ENCODE measurements at places on chromosomes 16 and 17.

DNA sequence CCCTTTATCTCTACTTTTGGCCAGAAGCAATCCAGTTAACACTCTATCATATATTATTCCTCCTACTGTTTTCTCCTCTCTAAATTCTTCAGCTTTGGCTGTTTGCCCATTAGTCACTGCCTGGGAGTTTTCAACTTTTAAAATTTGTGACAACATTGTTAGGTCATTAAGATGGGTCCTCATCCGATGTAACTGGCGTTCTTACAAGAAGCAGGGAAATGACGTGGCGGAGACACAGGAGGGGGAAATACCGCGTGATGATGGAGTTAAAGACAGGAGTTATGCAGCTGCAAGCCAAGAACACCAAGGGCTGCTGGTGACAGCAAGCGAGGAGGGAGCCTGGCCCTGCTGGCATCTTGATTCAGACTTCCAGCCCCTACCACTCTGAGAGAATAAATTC, 34.8 kb upstream of the CPHXL start:
- no peak for DNase-seq

- DNase-seq: peak; percentile 74
These were observed at the start of gene TEFM for GRCh38 chr17:30906101-30906911. Gene TEFM (minus strand): TSS chr17:30906238. CDS start chr17:30906198, 40 bp downstream.

DNA sequence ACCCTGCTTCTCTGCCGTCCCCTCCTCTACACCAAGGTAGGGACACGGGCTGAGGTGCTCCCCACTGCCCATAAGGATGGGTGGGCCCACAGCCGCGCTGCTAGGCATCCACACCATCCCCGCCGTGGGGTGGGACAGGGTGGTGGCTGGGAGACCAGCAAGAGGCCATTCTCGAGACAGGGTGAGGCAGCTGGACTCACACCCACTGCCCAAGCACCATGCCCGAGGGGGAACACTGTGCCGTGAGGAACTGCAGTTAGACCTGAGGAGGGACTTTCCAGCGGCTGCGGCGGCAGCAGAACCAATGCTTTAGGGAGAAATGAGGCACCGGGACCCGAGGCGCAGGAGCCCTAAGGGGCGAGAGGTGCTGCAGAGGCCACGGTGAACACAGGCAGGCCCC, 13.3 kb downstream of the PKD1 start:
- DNase-seq: no peak

DNA sequence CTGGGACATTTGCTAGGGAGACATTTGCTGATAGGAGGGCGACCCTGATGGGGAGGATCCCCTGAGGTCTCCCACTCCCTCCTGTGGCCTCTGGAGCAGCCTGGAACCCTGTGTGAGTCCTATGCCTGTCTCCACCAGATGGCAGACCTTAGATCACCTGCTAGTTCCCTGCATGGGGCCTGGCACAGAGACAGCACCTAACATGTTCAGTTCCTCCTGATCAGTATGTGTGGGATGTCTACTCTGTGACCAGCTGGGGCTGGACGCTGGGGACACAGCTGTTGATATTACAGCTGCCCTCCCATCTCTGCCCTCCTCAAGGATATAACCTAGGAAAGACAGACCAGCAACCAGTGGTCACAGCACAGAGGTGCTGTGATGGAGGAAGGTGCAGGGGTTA, 1.1 kb upstream of the ADCY7 start:
- no peak for DNase-seq

DNA sequence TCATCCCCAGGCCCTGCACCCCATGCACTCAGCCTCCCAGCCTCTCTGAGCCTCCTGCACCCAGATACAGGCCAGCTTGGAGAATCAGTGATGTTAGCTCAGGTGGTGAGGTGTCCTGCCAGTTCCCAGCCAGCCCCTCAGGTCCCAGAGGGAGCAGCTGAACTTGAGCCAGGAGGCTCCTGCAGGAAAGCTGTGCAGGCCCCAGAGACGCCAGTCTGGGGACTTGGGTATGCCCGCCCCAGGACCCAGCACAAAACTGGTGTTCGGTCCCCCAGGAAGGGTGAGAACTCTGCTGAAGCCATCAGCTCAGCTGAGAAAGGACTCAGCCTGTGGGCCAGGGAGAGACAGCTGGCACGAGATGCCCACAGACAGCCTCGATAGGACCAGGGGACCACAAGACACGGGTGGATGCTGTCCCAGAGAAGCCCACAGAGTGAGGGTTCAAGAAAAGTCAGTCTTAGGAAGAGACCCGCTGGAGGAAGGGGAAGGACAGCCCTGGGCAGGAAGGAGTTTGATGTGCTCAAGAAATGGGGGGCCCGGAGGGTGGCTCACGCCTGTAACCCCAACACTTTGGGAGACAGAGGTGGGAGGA, 11.0 kb downstream of the ENDOV start:
- DNase-seq: no peak

DNA sequence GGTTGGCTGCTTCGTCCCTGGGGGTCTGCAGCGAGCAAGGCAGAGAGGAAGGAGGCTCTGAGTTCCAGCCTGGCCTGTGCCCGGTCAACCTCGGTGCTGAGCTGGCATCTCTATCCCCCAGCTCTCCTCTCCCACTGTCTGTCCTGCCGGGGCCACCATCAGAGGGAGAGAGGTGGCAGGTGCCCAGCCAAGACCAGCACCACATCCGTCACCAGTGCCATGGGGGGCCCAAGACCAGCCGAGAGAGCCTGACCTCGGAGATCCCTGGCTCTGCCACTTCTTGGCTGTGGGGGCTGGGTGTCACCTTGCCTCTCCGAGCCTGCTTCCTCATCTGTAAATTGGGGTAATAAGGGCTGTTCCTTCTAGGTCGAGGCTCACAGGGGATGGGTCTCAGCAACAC, 560 bp upstream of the P2RX1 start:
- DNase-seq: no peak

DNA sequence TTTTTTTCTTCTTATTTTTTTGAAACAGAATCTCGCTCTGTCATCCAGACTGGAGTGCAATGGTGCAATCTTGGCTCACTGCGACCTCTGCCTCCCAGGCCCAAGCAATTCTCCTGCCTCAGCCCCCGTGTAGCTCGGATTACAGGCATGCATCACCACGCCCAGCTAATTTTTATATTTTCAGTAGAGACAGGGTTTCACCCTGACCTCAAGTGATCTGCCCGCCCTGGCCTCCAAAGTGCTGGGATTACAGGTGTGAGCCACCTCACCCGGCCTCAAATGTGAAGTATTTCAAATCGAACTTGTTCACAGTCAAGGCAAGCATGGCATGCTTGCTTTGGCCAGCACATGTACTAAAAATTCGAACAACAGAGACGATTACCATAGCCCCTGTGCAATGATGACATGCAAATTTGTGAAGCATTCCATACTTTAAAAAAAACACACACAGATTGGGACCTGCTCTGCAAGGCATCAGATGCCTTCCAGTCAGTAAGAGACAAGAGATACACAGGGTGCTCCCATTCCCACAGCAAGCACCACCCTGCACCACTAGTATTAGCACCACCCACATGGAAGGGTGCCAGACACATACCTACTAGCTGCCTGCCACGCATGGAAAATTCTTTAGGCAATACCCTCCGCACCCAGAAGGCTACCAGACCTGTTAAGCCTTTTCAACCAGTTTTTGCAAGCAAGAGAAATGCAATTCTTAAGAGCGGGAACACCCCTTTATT, 47.2 kb downstream of the ANKRD11 start:
- DNase-seq: no peak

DNA sequence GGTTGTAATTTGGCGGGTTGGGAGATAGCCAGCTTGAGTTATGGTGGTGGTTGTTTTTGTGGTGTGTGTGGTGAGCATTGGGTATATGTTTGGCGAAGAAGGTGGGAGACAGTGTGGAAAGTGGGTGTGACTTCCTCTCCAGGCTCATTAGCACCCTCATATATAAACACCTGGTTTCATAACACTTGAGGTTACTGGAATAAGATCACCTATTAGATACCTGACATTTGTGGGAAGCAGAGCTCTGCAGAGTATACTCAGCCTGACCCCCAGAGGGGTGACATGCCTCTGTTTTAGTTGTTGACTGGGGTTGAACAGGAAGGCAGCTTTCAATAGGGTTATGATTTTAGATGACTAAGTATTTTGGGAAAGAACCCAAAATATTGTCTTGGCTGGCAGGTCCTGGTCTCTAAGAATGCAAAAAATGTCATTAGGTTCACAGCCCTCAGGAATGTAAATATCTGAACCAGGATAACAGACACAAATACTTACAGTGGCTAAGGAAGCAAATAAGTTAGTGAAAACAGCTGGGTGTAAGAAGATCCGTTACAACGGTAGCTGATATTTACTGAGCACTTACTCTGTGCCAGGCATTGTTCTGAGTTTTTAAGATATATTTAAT, 18.3 kb upstream of the EFCAB13 start:
- no peak for DNase-seq

GRCh38 chr17:31092475-31093064, 2.2 kb upstream of the NF1 start:
- DNase-seq: no peak

DNA sequence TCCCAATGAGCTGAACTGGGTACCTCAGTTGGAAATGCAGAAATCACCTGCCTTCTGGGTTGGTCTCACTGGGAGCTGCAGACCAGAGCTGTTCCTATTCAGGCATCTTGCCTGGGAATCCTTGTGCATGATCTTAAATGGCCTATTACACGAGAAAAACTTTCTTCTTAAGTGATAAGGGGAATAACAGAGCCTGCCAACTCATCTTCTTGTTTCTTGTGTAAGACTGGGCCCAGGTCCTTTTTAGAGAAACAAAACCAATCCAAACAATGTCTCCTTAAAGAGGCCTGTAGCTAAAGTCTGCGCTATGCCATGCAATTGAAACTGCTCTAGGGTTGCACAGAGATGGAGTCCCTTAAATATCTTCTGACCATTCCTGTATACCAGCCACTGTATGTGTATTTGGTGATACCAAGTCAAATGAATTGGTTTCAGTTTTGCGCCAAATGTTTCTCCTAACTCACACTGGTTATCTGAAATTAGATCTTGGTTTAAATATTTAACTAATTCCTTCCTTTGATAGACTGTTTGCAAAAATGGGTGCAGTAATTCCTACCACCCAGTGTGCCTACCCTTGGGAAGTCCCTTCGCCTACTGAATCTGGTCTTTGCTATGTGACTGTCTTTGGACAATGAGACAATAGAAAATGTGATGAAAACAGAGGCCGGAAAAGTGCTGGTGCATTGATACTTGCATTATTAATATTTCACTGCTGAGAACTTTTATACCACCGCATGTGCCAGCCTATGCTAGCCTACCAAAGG, 6.5 kb upstream of the CCL23 start:
- DNase-seq: no peak

GRCh38 chr17:79845601-79845949, 6.3 kb upstream of the CBX4 start:
- no peak for DNase-seq

GRCh38 chr17:79082311-79083190, 7.9 kb downstream of the ENGASE start:
- no peak for DNase-seq

Measured in brain pericyte (primary cell).